ENCODE measurements at places on chromosomes 16 and 17.

DNA sequence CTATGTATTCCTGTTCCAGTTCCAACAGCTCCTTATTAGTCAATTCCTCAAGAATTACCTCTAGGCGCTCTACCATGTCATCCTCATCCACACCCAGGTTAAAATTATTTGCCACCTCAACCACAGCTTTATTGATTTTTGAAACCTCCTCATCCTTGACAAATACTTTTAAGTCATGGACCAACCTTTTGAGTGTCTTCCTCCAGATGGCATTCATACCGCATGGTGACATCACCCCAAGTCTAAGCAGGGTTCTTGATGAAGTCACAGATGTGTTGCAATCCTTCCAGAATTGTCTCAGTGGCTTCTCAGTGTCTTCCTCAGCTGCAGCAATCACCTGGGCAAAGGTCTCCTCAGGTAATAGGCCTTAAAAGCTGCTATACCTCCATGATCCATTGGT lies 40.1 kb downstream of the BCL7C start:
- no peak for DNase-seq

GRCh38 chr17:30297715-30298114 lies 6.0 kb upstream of the BLMH start:
- DNase-seq, result no peak

- no peak for DNase-seq
Measured at GRCh38 chr16:84464116-84464515, 40.3 kb downstream of the MEAK7 start.

GRCh38 chr16:24309258-24310142 lies 53.4 kb downstream of the CACNG3 start:
- no peak for DNase-seq

GRCh38 chr16:68700120-68700519 lies 37.0 kb upstream of the CDH1 start:
- no peak for DNase-seq

GRCh38 chr16:30666681-30667080 lies 8.4 kb downstream of the FBRS start:
- no peak for DNase-seq

- DNase-seq, result no peak
Measured at GRCh38 chr16:24820522-24820921, 25.2 kb upstream of the SLC5A11 start.

- no peak for DNase-seq
Measured at GRCh38 chr16:58456193-58456592, 43.8 kb upstream of the NDRG4 start.

DNA sequence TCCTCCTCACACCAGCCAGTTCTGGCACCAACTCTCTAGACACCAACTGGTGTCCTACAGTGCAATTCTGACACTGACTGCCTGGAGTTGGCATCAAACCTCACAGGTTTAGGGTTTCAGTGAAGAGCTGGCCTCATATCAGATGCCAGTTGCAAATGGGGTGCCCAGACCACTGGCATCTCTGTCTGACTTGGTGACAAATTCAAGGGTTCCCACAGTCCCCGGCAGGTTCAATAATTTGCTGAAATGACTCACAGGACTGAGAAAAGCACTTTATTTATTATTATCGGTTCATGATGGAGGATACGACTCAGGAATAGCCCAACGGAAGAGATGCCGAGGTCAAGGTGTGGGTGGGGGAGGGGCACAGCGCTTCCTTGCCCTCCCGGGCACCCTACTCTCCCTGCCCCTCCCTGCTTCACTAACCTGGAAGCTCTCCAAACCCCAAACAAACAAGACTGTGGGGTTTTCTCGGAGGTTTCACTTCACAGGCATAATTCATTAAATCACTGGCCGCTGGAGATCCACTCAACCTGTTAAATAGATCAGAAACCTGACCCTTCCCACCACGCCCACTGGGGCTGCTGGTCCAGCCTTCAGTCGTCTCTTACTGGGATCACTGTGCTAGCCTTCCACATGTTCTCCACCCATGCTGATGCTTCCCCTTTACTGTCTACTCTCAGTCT lies 1.7 kb upstream of the NLRP1 start:
- DNase-seq, result peak; percentile 72

- no peak for DNase-seq
Measured at GRCh38 chr17:77210946-77211541, 70.3 kb downstream of the SEC14L1 start.

GRCh38 chr16:23754594-23755483 lies at the start of gene CHP2:
CHP2 (plus strand) TSS chr16:23755026; CDS start chr16:23755050, 24 bp downstream.
- DNase-seq, result no peak

- no peak for DNase-seq
Measured at GRCh38 chr17:41730479-41730878, 4.0 kb downstream of the HAP1 start.

GRCh38 chr17:83150369-83151055 lies 71.1 kb downstream of the METRNL start:
- no peak for DNase-seq

- DNase-seq, result peak; percentile 16
Measured at GRCh38 chr16:84845496-84846002, 25.8 kb downstream of the CRISPLD2 start.
